ENCODE measurements at places on chromosomes 16 and 17. TPM values are rescaled to one million over a fixed set of nuclear protein-coding genes. Genes with fewer than 3 reads are reported as not detected.

NUP93 gene
- 172 TPM for total RNA-seq

OR1A1 gene
- total RNA-seq, result not detected

TRAP1 gene
- 377 TPM for total RNA-seq

DPEP2 gene
- total RNA-seq, result 2.7 TPM

GFAP gene
- not detected for total RNA-seq

TSNAXIP1 gene
- 0.72 TPM for total RNA-seq

CLEC18B gene
- 0.36 TPM for total RNA-seq

DHX40 gene
- 23.3 TPM for total RNA-seq

KIAA0513 gene
- 3.3 TPM for total RNA-seq

HSPB9 gene
- total RNA-seq, result 0.33 TPM

DNA sequence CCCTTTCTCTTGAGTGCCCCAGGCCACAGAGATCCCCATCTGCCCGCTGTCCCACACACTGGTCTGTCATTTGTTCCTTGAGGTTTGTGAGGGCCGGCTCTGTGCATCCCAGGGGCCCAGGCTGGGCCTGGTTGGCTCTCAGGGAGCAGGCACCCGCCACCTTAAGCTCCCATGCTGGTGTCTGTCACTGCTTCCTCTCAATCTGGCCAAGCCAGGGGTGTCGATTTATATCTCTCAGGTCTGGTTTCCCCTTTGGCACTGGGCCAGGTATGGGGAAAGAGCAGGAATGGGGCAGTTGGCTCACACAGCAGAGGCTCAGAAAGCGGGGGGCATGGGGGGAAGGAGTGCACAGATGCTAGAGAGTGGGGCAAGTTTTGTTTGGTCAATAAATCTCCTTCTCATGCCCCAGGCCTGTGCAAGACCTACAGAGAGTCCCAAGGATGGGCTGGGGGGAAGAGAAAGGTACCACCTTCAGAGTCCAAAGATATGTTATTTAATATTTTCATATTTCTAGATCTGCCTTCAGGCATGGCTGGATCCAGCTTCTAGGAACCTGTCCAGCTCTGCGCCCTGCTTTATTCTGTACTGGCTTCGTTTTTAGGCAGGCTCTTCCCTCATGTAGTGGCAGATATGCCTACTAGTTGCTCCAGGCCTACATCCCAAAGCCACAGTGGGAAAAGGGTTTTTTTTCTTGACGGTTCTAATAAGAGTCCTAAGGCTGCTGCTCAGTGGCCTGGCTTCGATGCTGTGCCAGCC is 34.3 kb downstream of the IL4R start:
- peaks cover 10% of the 10 kb centered on the region for H3K4me1 ChIP-seq
- H3K36me3 ChIP-seq, result peaks cover 83% of the 10 kb centered on the region
- no peak overlapping the region for H3K4me3 ChIP-seq
- DNase-seq, result no peak
- peak overlapping the region; percentile 77 for H3K27ac ChIP-seq

DNA sequence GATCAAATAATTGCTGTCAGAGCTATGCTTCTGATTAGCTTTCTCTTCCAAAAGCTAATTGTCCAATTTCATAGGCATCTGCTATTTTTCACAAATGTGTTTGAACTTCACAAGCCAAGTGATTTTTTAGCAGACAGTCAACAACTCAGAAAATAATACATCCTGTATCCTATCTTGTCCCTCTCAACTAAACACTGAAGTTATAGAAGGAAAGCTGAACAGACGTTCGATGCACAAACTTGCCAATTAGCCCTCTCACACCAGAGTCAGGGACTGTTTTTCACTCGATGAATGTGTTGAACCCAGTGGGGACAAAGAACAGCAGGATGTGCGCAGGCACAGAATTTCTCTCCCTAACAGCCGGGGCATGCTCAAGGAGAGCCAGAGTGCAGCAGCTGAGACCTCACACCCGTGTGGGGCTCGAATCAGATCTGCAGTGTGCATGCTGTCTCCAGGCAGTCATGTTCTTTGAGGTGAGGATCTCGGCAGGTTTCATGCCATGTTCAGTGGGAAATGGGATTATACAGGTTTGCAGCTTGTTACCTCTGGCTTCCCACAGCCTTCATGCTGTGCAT is 246.7 kb upstream of the SDK2 start:
- no peaks in the 10 kb centered on the region for H3K36me3 ChIP-seq
- DNase-seq, result no peak
- H3K27ac ChIP-seq, result no peak overlapping the region
- no peaks in the 10 kb centered on the region for H3K4me1 ChIP-seq
- H3K4me3 ChIP-seq, result no peak overlapping the region
- H3K27me3 ChIP-seq, result no peaks in the 10 kb centered on the region

- DNase-seq, result no peak
- H3K27me3 ChIP-seq, result no peaks in the 10 kb centered on the region
- peaks cover 10% of the 10 kb centered on the region for H3K36me3 ChIP-seq
These were observed 13.0 kb upstream of the PNPO start for GRCh38 chr17:47928415-47928814.

DNA sequence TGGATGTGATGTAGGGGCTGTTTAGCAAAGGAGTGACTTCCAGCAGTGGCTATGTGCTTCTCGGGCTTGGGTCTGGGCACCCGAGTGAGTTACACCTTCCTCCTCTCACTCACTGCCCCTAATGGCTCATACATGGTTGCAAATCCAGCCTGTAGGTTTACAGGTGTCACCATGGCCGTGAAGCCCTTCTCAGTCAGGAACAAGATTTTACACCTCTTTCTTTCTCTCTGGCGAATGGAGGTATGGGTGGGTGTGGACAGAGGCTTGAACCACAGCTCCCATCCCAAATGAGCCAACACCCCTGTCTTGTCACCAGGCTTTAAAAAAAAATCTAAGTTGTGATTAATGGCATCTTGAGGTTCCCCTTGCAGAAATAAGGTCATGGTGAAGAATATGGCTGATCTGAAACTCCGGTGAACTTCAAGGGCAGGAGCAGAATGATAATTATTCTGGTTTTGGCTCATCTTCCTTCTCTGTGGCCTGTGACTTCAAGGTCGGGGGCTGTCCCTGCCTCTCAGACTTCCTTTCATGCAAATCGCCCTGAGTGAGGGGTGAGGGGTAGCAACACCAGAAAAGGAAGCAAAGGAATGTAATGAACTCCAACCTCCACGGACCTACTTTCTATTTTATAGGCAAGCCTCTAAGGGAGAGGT is 331.2 kb downstream of the MAF start:
- H3K4me3 ChIP-seq, result peak overlapping the region; percentile 6
- peak; percentile 71 for DNase-seq
- peaks cover 94% of the 10 kb centered on the region for H3K27me3 ChIP-seq
- no peaks in the 10 kb centered on the region for H3K36me3 ChIP-seq

- no peaks in the 10 kb centered on the region for H3K36me3 ChIP-seq
- H3K4me3 ChIP-seq, result no peak overlapping the region
- no peaks in the 10 kb centered on the region for H3K4me1 ChIP-seq
- no peak for DNase-seq
These were observed 125.2 kb upstream of the CDC42EP4 start for GRCh38 chr17:73436954-73437353.

DNA sequence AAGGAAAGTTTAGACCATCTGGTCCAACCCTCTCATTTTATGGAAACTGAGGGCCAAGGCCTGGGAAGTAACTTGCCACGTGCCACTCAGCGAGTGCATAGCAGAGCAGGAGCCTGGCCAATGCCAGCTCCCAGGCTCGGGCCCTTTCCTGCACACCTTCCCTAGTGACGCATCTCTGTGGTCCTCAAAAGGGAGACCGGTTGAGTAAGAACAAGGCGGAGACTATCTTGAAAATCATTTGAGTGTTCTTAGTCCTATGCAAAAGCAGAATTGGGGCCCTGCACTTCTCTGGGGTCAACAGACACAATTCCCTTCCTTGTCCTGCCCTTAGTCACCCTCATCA is 2.8 kb downstream of the CCL4 start:
- peaks cover 6% of the 10 kb centered on the region for H3K36me3 ChIP-seq
- H3K4me3 ChIP-seq, result no peak overlapping the region
- H3K4me1 ChIP-seq, result peaks cover 35% of the 10 kb centered on the region
- H3K27me3 ChIP-seq, result peaks cover 29% of the 10 kb centered on the region

DNA sequence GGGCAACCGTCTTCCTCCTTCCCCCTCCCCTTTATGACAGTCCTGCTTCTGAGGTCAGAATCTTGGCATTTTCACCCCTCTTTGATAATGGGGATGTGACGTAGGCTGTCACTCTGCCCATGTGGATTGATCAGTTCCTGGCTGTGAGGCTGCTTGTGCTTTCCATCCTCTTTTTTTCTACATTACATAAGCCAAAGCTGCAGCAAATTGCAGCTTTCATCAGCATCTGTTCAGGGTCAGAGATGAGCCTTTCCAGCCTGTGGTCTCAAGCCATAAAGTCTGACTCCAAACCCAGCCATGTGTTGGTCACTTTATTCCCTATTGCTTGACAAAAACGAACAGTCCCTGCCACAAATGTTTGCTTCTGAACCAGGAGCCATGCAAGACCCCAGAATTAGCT is 535.1 kb downstream of the CDH11 start:
- no peaks in the 10 kb centered on the region for H3K27me3 ChIP-seq
- no peaks in the 10 kb centered on the region for H3K4me1 ChIP-seq
- no peaks in the 10 kb centered on the region for H3K36me3 ChIP-seq
- no peak overlapping the region for H3K4me3 ChIP-seq
- DNase-seq, result no peak
- no peak overlapping the region for H3K27ac ChIP-seq

DNA sequence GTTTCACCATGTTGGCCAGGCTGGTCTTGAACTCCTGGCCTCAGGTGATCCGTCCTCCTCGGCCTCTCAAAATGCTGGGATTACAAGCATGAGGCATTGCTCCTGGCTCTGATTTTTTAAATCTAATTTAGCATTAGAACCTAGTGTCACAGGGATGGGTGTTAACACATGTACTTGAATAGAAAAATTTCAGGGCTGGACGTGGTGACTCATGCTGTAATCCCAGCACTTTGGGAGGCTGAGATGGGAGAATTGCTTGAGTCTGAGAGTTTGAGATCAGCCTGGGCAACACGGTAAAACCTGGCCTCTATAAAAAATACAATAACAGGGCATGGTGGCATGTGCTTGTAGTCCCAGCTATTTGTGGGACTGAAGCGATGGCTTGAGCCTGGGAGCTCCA is 6.0 kb upstream of the RNF135 start:
- no peaks in the 10 kb centered on the region for H3K36me3 ChIP-seq
- no peak overlapping the region for H3K27ac ChIP-seq
- H3K4me1 ChIP-seq, result peaks cover 14% of the 10 kb centered on the region
- H3K27me3 ChIP-seq, result peaks cover 16% of the 10 kb centered on the region
- no peak for DNase-seq

- H3K4me1 ChIP-seq, result peaks cover 21% of the 10 kb centered on the region
- no peak for DNase-seq
- no peaks in the 10 kb centered on the region for H3K27me3 ChIP-seq
- peaks cover 51% of the 10 kb centered on the region for H3K36me3 ChIP-seq
These were observed 59.2 kb downstream of the ABCC1 start for GRCh38 chr16:16008666-16009065.

- H3K27ac ChIP-seq, result no peak overlapping the region
- no peak overlapping the region for H3K4me3 ChIP-seq
- H3K4me1 ChIP-seq, result no peaks in the 10 kb centered on the region
- no peak for DNase-seq
- H3K36me3 ChIP-seq, result no peaks in the 10 kb centered on the region
- H3K27me3 ChIP-seq, result peaks cover 26% of the 10 kb centered on the region
These were observed 87.8 kb upstream of the NLRP1 start for GRCh38 chr17:5672141-5672540.

DNA sequence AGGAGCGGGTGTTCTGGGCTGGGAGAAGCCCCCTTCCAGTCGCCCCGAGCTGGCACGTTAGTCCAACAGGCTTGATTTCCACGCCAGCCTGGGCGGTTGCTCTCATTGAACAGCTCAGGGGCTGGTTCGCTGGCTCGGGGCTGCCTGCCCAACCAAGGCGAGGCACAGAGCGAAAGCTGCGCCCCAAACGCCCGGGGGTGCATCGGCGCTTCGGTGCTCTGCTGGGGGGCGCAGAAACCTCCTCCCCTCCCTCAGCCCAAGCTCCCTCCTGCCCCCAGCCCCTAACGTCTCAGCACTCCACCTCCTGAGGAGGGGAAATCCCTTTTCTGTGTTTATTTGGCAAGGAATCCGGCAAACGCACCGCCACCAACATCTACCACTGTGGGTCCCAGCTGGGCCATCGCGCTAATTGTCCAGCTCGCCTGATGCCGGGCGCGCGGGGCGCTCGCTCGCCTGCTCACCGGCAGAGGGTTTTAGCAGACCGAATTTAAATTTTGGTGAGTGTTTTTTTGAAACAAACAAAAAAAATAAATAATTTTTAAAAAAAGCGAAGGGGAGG is 29.5 kb upstream of the RBFOX1 start:
- no peak overlapping the region for H3K4me3 ChIP-seq
- no peak for DNase-seq
- H3K27me3 ChIP-seq, result peaks cover 46% of the 10 kb centered on the region
- H3K4me1 ChIP-seq, result no peaks in the 10 kb centered on the region
- no peaks in the 10 kb centered on the region for H3K36me3 ChIP-seq
- no peak overlapping the region for H3K27ac ChIP-seq

GRCh38 chr17:42276359-42276608 is at the start of gene STAT5B:
TSS of gene STAT5B (minus strand) at chr17:42276391. CDS start at chr17:42232127, 44,264 bp downstream.
- H3K4me1 ChIP-seq, result peaks cover 39% of the 10 kb centered on the region
- no peaks in the 10 kb centered on the region for H3K27me3 ChIP-seq
- H3K4me3 ChIP-seq, result peak within 1 kb of the TSS; percentile 94
- peak within 1 kb of the TSS; percentile 92 for H3K27ac ChIP-seq
- DNase-seq, result peak; percentile 81

- peaks cover 2% of the 10 kb centered on the region for H3K36me3 ChIP-seq
- DNase-seq, result peak; percentile 38
- H3K4me1 ChIP-seq, result peaks cover 27% of the 10 kb centered on the region
- H3K27me3 ChIP-seq, result no peaks in the 10 kb centered on the region
These were observed 8.9 kb downstream of the RHBDF2 start for GRCh38 chr17:76492123-76492988.

- H3K27me3 ChIP-seq, result peaks cover 4% of the 10 kb centered on the region
- H3K27ac ChIP-seq, result peak overlapping the region; percentile 57
- H3K4me3 ChIP-seq, result peak overlapping the region; percentile 6
- no peaks in the 10 kb centered on the region for H3K36me3 ChIP-seq
- no peak for DNase-seq
These were observed 6.4 kb downstream of the CYB561 start for GRCh38 chr17:63439687-63440086.

GRCh38 chr17:15157051-15157450 is 108.1 kb downstream of the PMP22 start:
- no peaks in the 10 kb centered on the region for H3K4me1 ChIP-seq
- no peak overlapping the region for H3K27ac ChIP-seq
- no peaks in the 10 kb centered on the region for H3K36me3 ChIP-seq

GRCh38 chr16:84252184-84252583 is 12.4 kb upstream of the KCNG4 start:
- no peak overlapping the region for H3K27ac ChIP-seq
- DNase-seq, result no peak
- peaks cover 29% of the 10 kb centered on the region for H3K27me3 ChIP-seq
- H3K4me1 ChIP-seq, result no peaks in the 10 kb centered on the region
- no peak overlapping the region for H3K4me3 ChIP-seq

DNA sequence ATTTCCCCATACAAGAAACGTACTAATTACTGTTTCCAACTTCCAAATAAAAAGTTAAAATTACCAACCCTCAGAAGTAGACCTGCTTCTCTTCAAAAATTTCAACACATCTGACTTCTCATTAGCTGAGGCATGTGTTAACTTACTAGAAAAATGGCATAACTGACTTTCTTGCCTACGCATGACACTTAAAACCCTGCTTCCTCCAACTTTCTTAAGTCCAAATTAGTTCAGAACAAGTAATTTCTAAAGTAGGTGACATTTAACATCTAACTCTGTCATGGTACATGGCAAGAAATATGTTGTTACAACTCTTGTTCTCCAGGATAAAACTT is 6.7 kb downstream of the USP7 start:
- H3K27me3 ChIP-seq, result no peaks in the 10 kb centered on the region
- no peak for DNase-seq
- H3K27ac ChIP-seq, result no peak overlapping the region
- H3K4me3 ChIP-seq, result no peak overlapping the region
- peaks cover 16% of the 10 kb centered on the region for H3K36me3 ChIP-seq
